ENCODE measurements at places on chromosomes 2 and 18.

- no peak for DNase-seq
Measured at GRCh38 chr18:30622104-30622503, 420.4 kb downstream of the DSC3 start.

DNA sequence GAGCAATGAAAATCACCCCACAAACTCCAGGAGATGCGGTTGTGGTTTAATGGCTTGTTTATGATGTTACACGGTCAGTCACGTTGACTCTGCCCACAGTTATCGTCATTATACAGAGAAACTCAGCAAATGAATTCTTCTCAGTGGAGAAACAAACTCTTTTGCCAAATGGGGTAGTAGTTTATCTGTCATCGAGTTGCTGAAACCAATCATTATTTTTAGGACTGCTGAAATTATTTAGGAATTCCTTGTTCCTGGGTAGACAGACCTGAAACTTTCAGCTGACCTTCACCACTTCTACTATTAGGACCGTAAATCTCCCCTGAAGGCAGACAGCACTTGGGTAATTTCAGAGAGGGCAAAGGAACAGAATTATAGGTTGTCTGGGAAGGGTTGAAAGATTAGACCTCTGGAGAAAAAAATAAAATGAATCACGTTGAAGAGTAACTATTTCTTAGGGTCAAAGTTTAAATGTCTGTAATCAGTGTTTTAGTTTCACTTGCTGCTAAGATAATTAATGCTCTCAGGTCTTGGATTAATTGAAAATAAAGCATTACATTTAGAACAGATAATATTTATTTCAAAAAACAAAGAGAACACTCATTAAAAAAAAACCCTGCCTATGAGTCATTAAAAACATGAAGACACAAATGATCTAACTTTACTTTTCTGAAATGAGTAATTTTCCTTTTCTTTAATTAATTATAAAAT, 52.1 kb upstream of the LYPD6 start:
- no peak for DNase-seq

DNA sequence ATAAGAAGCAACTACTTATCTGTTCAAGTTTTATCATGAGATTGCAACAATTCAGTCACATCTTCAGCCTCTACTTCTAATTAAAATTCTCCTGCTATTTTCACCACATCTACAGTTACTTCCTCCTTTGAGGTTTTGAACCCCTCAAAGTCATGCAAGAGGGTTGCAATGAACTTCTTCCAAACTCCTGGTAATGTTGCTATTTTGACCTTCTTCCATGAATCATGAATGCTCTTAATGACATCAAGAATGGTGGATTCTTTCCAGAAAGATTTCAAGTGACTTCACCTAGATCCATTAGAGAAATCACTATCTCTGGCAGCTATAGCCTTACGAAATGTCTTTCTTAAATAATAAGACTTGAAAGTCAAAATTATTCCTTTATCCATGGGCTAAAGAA, 1052.8 kb upstream of the NRXN1 start:
- no peak for DNase-seq

DNA sequence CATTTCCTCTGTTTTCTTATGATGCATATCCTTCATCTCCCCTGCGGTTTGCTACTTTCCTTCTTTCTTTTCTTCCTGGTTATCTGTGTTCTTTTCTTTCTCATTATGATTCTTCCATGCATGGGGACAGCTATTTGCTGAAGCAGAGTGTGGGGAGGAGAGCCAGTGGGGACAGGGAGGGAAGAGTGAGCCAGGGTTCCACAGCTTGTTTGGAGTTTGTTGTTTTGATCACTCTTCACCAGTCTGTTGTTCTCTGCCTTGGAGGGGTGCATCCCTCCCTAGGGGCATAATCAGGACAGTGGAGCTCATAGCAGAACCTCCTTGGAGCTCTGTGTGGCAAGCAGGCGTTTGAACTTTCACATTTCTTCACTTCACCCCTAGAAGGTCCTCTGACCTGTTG, 68.0 kb downstream of the ADAM23 start:
- DNase-seq: no peak

- DNase-seq: no peak
Measured at GRCh38 chr2:144470334-144470733, 49.6 kb downstream of the ZEB2 start.

DNA sequence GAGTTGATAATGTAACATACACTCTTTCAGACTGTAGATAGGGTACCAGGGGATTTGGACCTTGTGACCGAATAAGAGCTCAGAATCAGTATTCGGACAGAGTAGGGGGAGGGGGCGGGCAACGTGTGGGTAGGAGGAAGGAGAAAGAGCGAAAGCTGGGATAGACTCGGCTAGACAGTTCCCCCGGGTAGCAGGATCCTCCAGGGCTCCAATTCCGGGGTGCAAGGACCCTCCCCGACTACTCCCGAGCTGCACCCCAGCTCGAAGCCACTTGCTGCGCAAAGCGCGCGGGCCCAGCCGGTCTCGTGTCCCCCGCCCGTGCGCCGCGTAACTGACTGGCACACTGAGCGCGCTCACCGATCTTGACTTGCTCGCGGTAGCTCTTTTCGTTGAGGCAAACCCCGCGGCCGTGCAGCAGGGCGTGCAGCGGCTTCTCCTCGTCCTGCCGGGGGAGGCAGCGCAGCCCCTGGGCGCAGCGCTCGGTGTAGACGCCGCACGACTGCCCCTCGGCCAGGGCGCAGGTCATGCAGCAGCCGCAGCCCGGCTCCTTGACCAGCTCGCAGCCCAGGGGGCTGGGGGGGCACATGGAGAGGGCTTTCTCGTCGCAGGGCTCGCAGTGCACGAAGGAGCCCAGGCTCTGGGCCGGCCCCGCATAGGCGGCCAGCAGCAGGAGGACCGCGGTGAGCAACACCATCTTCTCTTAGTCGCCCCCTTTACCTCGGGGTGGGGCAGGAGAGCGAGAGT, 1.1 kb downstream of the IGFBP5 start:
- DNase-seq: peak; percentile 65

GRCh38 chr18:79771446-79772107, 26.2 kb upstream of the KCNG2 start:
- DNase-seq: no peak

DNA sequence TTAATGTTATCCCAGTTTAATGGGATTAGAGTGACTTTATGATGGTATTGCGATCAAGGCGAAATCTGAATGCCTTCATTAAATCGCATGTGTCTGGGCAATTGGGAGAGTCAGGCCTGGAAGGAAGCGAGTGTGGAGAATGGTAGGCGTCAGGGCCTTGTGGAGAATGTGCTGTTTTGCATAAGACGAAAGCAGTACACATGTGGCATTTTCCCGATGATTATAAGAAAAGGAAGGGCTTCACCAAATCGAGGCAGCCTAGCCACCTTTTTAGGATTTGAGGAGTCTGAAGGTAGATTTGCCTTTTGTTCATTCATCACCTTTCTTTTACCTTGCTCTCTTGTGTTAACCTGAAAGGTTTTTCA, 1.0 kb downstream of the ZNF532 start:
- DNase-seq: no peak

DNA sequence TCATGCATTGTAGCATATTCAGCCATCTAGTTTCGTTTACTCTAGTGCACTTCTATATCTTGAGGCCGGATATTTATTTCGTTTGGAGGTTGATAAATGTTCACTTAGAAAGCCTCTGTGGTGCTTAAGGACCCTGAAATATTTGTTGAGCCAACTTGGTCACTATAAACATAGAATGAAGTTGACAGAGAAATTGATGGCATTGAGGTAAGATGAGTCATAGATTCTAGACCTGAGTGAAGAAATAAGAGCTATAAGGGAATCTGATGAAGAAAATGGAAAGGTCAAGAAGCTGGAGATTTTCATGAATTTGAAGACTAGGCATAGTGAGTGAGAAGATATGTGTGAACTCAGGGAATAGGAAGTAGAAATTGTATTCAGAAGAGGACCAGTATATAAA, 35.9 kb downstream of the EPC2 start:
- no peak for DNase-seq

- DNase-seq: no peak
Measured at GRCh38 chr2:151632993-151633565, 101.2 kb downstream of the NEB start.

- no peak for DNase-seq
Measured at GRCh38 chr2:69625078-69625795, 18.3 kb downstream of the AAK1 start.

- DNase-seq: no peak
Measured at GRCh38 chr2:120298173-120298835, 45.7 kb downstream of the RALB start.

GRCh38 chr2:10524341-10524740, 76.2 kb upstream of the ODC1 start:
- no peak for DNase-seq

DNA sequence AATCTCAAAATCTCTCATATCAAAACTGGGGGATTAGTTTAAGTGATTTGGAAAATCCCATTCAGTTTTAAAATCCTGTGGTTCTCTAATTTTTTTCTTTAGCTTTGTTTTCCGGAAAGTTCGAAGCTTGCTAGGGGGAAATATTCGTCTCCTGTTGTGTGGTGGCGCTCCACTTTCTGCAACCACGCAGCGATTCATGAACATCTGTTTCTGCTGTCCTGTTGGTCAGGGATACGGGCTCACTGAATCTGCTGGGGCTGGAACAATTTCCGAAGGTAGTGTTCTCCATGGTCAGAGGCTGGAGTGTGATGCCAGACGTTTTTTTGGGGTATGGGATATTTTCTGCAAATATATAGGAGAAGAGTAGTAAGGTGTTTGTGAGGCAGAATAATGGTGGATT, 66.1 kb downstream of the ACSL3 start:
- DNase-seq: no peak

GRCh38 chr2:238143239-238143951, 4.9 kb downstream of the KLHL30 start:
- peak; percentile 77 for DNase-seq

DNA sequence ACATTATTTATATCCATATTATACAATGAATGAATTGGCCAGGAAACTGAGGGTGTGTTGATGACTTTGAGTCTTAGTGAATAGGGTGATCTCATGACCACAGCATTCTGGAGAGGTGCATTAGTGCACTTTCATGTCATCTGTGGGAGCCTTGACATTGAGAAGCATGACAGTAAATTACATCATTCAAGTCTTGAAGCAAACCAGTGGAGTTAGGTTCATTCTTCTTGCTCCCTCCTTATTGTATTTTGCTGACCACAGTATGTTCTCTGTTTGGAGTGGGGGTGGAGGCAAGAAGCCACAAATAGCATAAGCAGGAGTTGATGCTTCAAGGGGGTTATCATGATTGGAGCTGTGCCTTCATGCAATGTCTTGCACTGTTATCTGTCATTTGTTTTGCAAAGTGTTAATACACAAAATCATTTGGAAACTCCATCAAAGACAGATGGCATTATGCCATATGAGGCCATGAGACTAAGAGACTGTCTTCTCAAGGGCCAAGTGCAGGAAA, 680.2 kb downstream of the NYAP2 start:
- no peak for DNase-seq

- DNase-seq: no peak
Measured at GRCh38 chr2:44291281-44292248, 16.3 kb downstream of the SLC3A1 start.

- DNase-seq: no peak
Measured at GRCh38 chr2:188631037-188631809, 339.5 kb downstream of the GULP1 start.

DNA sequence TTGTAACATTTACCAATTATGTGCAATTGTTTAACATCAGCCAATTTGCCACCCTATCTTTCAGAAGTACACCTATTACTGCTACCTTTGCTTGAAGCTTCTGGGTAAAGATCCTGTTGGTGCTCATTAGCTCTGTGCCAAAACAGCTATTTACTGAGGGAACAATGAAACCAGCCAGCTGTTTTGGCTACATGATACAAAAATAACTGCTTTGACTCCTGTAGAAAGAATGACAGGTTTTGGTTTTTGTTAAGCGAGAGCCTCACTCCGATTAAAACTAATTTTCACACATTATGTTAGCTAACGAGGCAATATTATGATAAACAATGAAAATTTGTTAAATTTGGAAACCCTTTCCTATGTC, 907.0 kb downstream of the EPHA4 start:
- no peak for DNase-seq

- DNase-seq: no peak
Measured at GRCh38 chr2:30655660-30656059, 151.6 kb downstream of the CAPN13 start.

Measured in right cardiac atrium (tissue), 5 donors.